Peyer's patch (tissue), 4 donors: ENCODE measurements at places on chromosomes 16 and 17.

GRCh38 chr17:28385037-28385400, 13.5 kb downstream of the SARM1 start:
- DNase-seq = no peak

DNA sequence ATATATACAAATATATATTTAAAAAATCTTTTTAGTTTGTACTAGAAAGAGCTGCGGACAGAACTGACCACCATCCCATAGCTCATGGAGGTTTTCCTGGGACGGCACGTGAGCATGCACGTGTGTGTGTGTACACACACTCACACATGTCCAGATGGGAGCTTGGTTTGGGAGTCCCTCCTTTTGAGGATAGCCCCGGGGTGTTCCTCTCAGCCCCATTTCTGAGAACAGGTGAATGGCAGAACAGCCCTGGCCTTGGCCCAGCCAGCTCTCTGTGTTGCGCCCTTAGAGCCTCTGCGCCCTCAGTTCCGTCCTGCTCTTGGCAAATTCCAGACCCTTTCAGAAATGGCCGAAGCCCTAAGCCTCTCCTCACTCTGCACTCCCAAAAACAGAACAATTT, 70.1 kb downstream of the AMFR start:
- DNase-seq = no peak

DNA sequence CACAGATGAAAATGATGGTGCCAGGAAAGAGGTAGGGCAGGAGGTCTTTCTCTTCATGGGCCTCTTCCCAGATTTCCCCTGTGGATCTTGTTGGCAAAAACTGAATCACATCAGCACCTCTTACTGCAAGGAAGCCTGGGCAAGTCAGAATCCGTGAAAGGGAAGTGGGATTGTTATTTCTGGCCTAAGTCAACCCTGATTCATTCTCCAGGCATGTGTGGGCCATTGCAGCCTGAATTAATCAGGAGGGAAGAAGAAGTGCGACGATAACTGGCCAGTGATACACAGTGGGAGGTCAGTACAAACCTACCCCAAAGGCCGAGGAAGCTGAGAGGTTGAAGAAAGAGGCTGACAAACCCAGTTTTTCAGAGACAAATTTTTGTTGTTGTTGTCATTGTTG, 17.9 kb upstream of the NSMCE1 start:
- DNase-seq = no peak

- no peak for DNase-seq
Measured at GRCh38 chr17:48021934-48022333, 15.7 kb downstream of the COPZ2 start.

DNA sequence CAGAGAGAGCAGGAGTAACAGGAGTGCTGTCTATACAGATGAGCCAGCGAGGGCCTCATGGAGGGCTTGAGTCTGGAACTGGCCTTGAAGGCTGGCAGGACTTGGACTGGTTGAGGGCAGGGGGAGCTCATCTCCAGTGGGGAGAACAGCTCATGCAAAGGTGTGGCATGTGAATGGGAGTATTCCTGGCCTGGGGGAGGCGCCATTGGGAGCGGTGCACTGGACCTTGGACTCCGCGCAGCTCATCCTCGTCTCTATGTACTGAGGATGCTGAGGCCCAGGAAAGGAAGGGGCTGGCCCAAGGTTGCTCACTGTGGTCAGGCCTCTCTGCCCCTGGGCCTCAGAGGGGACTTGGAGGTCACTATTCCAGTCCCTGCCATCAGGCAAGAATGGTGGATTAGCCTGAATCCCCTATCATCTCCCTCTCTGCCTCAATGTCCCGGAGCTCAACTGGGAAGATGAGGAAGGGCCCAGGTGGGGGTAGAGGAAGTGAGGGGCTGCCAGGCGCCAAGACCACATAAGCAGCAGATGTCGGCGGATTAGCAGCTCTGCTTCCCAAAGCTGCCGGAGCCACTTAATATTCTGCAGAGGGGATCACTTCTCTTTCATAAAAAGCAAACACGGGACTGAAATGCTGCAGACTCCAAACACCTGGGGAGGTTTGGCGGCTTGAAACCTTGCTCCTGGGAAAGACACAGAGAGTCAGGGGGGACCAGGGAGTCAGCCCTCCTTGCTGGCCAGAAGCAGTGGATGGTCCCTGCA, 88.9 kb downstream of the SDK2 start:
- no peak for DNase-seq

GRCh38 chr16:22352723-22353122, 21.7 kb downstream of the CDR2 start:
- no peak for DNase-seq
